H54 (cell line): ENCODE measurements at places on chromosomes 1 and 21.

GRCh38 chr1:40758578-40759343, 24.8 kb upstream of the KCNQ4 start:
- no peak for DNase-seq

GRCh38 chr1:119569095-119569494, 62.1 kb downstream of the HSD3B1 start:
- no peak for DNase-seq

GRCh38 chr1:24636661-24637357, 6.3 kb upstream of the SRRM1 start:
- DNase-seq, result no peak

DNA sequence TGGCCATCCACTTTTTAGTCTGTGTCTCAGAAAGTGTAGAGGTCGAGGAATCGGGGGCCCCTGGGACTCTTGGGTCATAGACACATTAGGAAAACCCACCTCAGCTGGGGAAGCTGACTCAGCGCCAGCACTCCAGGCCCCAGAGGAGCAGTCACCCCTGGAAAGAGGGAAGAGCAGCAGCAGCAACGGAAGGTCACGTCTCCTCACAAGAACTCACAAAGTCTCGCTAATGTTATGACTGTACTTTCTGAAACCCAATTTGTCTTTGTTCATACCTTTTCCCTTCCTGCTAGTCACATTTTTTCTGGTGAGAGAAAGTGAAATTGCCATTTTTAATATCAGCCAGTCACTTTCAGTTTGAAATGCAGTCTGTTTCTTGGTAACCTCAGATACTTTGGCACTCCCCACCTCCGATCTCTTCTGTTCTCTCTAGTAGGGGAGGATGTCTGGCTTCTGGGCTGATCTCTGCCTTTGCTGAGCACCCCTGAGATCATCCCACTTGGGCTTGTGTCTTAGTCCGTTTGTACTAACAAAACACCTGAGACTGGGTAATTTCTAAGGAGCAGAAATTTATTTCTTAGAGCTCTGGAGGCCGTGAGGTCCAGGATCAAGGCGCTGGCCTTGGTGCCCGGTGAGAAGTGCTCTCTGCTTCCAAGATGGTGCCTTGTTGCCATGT, 6.0 kb upstream of the NLRP3 start:
- no peak for DNase-seq
